ENCODE measurements at places on chromosomes 4 and X.

DNA sequence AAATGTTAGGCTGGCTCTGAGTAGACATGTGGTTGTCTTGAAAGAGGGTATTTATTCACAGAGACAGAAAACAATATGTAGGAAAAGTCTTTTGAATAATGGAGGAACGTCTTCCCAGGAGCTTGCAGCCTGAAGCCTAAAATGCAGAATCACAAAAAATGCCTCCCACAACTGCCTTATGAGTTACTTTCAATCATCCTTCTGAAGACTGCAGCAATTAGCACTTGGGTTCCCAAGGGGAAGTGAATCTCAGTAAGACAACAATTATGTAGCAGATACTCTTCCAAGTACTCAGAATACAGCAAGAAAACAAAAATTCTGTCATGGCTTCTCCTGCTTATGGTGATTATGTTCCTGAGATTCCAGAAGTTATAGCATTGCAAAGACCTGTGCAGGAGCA lies 166.6 kb upstream of the TBL1X start:
- no peak for DNase-seq

- DNase-seq, result peak; percentile 22
Observed at GRCh38 chrX:41085878-41086626, 807 bp downstream of the USP9X start.

DNA sequence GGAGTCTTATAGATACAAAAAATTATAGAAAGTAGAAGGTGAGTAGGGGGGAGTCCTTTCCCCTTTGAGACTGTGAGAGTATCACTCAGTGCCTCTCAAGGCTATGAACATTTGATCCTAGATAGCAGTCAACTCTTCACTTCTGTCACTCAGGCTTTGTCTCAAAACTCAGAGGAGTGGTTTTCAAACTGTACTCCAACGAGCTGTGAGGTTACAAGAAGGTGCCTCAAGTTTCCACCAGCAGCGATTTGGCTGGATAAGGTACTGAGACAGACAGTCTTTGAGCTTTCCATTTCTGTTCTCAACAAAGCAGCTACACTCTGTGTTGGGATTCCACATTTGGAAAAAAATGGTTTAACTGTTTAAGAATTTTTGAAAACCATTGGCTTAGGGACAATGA lies 48.0 kb upstream of the NDST3 start:
- DNase-seq, result no peak

DNA sequence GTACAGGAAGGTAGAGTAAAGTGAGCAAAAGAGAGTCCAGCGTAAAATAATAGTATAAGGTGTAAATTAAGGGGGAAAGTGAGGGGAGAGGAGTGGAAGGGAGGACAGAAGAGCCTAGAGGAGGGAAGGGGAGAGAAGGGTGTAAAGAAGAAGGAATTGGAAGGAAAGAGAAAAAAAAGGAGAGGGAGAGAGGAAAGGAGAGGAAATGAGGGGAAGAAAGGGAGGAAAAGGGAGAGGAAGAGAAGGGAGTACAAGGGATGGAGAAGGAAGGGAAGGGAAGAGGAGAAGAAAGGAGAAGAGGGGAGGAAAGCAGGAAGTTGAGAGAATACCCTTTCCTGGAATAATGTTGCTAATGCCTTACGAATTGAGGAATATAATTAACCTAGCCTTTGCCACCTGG lies 3.3 kb upstream of the FAT4 start:
- no peak for DNase-seq

GRCh38 chr4:116358633-116359222 lies 726.6 kb downstream of the TRAM1L1 start:
- DNase-seq, result peak; percentile 29

DNA sequence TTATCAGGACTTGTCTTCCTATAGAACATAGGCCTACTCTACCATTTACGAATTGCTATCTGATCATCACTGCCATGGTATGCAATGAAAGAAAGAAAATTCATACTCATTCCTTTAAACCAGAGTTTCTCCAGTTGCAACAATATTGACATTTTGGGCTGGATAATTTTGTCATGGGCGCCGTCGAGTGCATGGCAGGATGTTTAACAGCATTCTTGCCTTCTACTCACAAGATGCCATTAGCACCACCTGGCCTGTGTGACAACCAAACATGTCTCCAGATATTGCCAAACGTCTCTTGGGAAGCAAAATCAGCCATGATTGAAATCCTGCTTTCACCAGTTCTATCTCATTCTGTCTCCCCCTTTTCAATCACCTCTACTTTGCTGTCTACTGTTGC lies 63.6 kb upstream of the ARHGAP24 start:
- DNase-seq, result no peak

DNA sequence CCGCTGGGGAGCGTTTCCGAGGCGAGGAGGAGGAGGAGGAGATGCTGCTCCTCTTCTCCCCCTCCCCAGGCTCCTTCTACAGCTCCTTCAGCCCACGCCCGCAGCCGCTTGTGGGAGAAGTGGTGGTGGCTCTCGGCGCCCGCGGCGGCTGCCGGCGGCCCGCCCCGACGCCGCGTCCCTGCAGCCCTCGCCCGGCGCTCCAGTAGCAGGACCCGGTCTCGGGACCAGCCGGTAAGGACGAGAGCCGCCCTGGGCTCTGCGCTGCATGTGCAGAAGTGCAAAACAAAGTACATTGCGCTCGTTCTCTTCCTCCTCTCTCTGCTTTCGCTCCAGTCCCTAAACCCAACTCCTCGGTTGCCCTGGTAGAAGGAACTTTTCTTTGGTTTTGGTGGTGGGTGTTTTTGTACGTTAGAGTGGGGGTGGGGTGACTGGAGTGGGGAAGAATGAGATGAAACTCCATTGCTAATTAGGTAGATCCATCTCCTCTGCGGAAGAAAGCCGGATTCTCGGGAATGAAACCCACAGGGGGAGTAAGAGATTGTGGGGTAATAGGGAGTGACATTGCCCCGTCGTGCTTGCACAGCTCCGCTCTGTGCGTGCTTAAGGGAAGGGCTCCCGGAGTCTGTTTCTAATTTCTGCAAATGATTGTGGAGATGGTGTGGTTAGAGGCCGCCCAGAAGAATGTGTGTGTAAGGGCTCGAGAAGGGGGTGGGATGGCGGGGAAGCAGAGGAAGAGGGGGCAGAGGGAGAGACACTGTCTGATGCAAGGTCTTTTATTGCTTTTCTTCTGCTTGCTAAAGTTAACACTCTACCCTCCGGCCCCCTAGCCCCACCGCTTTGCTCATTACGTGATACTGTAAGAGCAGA lies 677 bp downstream of the PTPN13 start:
- DNase-seq, result peak; percentile 78

- peak; percentile 68 for DNase-seq
Observed at GRCh38 chrX:87338510-87338909, 179.1 kb upstream of the KLHL4 start.

GRCh38 chr4:73603271-73603710 lies 16.9 kb downstream of the RASSF6 start:
- DNase-seq, result no peak

DNA sequence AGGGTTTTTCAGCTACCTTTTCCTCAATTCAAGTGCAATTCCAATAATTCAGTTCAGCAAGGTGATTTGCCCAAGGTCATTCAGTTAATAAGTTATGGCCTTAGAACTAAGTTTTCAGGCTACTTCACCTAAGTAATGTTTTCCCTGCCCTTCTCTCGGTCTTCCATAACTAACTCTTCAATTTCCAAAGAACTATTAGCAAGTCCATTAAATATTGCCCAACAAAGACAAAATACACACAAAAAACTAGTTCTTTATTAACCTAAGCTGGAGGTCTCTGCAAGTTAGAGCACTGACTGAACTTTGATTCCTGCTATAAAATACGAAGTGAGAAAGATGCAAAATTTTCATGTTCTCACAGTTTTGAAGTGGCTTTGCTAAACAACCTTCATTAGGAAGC lies 26.8 kb upstream of the GK start:
- no peak for DNase-seq

GRCh38 chr4:120658772-120659171 lies 263.8 kb downstream of the PRDM5 start:
- DNase-seq, result no peak

GRCh38 chr4:25847329-25847728 lies 15.5 kb downstream of the SEL1L3 start:
- no peak for DNase-seq

- no peak for DNase-seq
Observed at GRCh38 chr4:186642998-186643397, 80.7 kb downstream of the FAT1 start.

GRCh38 chr4:2924765-2925301 lies 38.4 kb downstream of the NOP14 start:
- DNase-seq, result no peak

DNA sequence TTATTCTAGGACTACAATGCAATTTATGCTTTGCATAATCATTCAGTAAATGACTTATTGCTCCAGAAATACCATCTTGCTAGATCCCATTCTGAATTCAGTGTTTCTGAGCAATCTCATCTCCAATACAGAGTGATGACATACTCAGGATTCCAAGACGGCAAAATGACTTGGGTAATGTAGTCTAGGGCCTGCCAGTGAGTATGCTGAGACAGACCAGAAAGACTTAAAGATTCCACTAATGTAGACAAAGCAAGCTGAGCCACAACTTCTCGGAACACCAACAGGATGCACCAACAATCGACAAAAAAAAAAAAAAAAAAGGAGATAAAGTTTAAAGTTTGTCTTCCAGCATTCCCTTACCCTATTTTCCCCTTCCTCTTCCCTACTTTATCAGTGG lies 919 bp upstream of the SEC24B start:
- no peak for DNase-seq

All from pons (tissue), 1 donor.